ENCODE measurements at places on chromosomes 1 and 21.

DNA sequence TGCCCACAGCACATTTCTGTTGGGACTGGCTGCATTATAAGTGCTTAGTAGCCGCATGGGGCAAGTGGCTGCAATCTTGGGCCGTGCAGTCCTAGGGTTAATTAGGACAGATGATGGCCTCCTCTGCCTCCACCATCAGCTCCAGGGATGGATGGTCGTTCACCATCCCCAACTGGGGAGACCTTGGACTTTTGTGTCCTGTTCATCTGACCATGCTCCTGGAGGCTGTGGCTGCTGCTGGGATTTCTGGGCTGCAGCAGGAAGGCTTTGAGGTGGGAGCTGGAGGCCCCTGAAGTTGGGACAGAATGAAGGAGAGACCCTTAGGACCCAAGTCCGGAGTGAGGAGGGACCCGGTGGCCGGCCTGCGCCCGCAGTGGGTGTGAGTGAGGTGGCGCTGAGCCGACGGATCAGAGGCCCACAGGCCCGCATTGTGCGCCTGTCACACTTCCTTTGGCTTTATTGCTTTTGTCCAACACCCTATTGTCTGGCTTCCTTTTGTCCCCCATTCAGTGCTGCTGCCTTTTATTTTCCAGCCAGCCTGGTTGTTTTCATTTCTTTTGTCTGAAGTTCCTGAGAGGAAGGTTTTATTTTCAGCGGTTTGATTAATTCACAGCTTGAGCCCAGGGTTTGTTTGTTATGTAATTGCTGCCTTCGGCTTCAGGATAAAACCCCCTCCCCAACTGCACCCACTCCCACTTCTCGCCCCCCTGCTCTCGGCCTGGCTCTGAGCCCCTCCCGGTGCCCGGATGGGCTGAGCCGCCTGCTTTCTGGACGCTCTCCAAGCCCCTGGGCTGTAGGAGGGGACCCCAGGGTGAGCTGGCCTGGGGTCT, 35.6 kb downstream of the SOX13 start:
- DNase-seq = no peak

DNA sequence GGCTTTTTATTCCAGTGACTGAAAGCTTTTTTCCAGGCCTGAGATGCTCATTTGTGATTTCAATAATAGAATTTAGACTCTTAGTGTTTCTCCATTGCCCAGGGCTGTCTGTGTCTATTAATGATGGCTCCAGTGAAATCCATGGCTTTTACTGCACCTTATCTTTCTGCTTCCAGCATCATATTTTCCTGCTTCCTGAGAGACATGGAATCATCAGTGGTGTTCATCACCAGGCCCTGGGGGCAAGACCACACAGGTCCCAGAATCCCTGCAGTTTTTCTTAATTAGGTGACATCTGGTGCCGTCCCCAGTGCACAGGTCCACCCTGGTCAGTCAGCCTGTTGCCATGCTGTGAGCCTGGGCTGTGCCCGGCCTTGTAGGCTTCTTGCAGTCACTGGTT, 15.5 kb downstream of the NT5C1A start:
- DNase-seq = no peak

- DNase-seq = peak; percentile 45
These were observed 91.0 kb downstream of the PTPN14 start for GRCh38 chr1:214460304-214460916.

- DNase-seq = no peak
These were observed 511 bp downstream of the NDC1 start for GRCh38 chr1:53837646-53837923.

- no peak for DNase-seq
These were observed 101.9 kb downstream of the PRDM2 start for GRCh38 chr1:13801655-13802486.

GRCh38 chr1:26822737-26823395, 3.6 kb upstream of the ZDHHC18 start:
- DNase-seq = no peak

GRCh38 chr21:36010801-36011200, 49.5 kb downstream of the SETD4 start:
- no peak for DNase-seq

GRCh38 chr21:25307489-25307888, 299.8 kb downstream of the MRPL39 start:
- no peak for DNase-seq

GRCh38 chr1:71196685-71197084, 115.8 kb upstream of the ZRANB2 start:
- peak; percentile 6 for DNase-seq

DNA sequence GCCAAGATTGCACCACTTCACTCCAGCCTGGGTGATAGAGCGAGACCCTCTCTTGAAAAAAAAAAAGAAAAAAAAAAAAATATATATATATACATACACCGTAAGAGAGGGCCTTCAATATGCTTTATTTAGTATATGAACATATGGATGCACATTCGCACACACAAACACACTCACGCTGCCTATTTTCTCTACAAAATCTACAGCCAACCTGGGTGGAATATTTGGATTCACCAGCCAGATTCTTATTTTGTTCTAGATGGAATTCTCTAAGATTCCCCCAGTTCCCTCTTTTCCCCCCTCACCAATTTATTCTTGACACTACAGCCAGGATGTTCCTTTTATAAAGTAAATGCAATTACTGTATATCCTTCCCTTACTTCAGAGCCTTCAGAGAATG, 131.6 kb downstream of the TM2D1 start:
- no peak for DNase-seq

DNA sequence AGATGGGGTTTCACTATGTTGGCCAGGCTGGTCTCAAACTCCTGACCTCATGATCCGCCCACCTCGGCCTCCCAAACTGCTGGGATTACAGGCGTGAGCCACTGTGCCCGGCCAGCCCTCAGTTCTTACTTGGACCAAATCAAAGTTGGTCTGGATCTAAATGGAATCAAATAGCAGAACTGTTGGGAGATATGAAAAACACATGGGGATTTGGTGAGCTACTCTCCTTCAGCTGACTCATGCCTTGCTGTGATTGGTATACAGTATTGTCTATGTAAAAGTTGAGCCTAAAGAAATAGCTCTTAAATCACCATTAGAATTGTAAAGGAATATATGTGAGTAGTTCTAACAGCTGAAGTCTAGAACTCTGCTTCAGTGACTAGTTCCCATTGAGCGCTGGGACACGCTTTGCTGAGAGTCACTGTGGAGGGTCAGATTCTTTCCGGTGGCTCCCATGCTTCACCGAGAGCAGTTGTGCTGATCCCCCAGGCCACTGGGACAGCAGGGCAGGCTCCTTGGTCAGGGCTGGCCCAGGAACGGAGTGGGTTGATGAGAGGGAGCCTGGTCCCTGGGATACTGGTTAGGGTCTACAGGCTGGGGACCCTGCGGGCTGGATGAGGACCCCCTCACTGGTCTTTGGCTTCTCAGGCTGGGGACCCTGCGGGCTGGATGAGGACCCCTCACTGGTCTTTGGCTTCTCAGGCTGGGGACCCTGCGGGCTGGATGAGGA, 14.0 kb downstream of the PKNOX1 start:
- peak; percentile 32 for DNase-seq

GRCh38 chr1:25590096-25590824, 26.3 kb upstream of the MAN1C1 start:
- peak; percentile 78 for DNase-seq

Measured in mesenchymal stem cell (in vitro differentiated cells and primary cell).